ENCODE measurements at places on chromosomes 7 and 10.

DNA sequence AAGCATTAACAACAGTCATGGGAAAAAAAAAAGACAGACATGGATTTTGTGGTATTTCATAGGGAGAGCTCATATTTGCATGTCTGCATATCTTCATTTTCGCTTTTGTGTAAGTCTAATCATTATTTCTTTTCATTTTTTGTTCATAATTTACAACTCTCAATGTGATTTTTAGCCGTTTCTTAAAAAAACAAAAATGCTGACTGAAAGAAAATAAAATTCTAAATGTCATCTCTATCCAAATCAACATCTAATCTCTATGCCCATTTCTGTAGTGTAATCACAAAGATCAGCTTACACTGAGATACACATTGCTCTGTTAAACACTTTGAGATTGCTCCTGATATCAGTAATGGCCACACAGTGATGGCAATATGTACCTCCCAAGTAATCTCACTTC is 29.2 kb downstream of the CHRM2 start:
- DNase-seq = no peak

DNA sequence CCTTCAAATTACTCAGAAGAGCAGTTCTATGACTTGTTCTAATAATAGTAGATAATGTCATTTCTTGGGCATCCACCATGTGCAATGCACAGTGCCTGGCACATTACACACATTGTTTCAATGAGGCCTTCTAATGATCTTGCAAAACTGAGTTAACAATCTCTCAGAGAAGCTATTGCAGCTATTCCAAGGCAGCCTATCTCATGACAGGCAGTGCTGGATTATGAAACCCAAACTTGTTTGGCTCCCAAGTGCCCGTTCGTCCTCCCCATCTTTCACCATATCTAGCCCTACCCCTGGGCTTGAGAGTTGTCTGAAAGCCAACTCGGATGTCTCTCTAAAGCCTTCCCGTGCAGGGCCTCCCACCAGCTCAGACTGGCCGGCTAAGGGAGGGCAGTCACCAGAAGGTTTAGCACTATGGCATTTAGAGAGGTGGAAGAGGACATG is 405.1 kb downstream of the PLXNA4 start:
- no peak for DNase-seq

DNA sequence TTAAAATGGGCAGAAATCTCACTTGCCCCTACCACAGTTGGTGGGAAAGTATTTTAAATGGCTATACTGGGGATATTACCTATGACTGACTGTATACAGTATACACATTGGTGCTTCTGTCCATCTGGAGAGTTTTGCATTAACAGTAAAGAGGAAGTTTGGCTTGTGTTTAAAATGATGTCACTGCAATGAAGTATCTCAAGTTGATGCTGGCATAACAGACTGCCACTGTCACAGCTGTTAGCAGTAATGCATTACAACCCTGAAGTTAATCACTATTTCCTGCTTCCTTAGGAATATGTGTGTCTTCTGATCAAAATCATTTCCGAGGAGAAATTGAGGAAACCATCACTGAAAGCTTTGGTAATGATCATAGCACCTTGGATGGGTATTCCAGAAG is 1.9 kb downstream of the DKK1 start:
- no peak for DNase-seq

DNA sequence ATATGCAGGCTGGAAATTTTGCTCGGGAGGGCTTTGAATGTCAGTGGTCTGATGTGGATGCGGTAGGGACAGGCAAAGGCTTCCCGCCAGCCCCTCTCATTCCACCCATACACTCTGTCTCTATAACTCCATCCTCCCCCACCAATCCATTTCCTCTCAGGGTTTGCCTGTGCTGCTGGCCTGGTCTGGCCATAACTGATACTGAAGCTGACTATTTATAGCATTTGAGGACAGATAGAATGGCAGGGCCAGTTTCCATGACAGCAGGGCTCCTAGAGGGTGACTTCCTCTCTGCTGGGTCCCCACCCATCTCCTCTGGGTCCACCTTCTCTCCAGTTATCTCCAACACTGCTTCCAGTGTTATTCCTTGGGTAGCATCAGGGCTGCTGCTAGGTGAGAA is 6.6 kb upstream of the PDLIM1 start:
- no peak for DNase-seq

GRCh38 chr7:112144284-112145059 is 61.7 kb downstream of the DOCK4 start:
- no peak for DNase-seq

DNA sequence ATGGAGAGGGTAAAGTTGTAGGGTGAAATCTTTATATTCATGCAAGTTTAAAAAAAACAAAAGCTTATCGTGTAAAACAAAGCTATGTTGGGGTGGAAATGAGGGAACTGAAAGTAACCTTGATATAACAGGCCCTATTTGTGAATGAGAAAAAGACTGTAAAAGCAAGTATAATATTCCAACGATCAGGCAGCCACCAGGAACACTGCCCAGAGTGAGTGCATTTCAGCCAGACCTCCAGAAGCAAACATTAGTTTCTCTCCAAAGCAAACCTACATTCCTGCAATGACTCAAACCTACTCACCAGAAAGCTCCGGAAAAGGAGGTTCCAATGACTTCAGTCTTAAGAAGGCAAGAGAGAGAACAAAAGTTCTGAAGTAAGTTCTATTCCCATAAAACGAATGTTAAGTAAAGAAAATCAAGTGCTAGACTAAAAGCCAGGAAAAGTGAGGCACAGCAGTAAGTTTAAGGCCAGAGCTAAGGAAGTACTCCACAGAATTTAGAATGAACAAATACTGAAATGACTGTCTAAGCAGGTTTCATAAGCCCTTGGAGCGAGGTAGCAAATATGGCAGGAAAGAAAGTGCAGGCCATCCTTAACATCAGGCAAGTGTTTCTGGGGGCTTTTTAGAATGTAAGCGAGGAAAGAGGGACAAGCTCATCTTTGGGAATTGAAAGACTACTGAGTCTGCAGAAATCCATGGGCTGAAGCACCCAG is 493.1 kb downstream of the XPNPEP1 start:
- DNase-seq = no peak

- DNase-seq = no peak
Observed at GRCh38 chr7:45401155-45401554, 173.0 kb upstream of the ADCY1 start.

DNA sequence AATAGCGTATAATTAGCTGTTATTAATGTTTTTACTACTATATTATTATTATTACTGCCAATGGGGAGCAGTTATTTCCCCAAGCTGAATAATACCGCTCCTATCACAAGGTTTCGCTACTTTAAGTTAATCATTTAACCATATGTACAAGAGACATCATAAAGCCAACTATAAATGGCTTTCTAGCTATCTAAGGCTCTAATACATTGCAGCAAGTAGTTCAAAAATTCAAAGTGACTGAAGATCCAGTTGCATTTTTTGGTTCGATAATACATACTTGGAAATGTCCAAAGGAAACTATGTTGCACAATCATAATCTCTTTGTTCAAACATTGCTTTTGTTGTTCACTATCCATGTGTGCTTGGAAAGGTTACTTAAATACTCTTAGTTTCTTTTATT is 952.0 kb upstream of the MBL2 start:
- no peak for DNase-seq

DNA sequence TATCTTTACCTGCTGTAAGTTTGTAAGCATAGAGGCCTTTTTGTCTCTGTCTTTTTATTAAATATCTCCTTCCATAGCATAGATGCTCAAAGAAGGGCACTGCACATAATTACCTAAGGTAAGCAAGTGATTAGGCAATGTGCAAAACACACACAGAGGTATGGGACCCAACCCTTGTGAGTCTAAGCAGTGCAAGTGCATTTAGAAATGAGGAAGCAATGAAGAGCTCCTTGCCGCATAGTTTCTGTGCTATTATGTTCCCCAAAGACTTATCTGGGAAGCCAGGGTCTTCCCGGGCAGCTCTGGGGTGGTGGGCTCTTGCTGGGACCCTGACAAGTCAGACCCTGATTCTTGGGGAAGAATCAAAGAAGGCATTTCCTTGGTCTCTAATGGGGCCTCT is 13.5 kb upstream of the MGAM2 start:
- no peak for DNase-seq

GRCh38 chr7:82594665-82595064 is 151.1 kb upstream of the CACNA2D1 start:
- DNase-seq = no peak

DNA sequence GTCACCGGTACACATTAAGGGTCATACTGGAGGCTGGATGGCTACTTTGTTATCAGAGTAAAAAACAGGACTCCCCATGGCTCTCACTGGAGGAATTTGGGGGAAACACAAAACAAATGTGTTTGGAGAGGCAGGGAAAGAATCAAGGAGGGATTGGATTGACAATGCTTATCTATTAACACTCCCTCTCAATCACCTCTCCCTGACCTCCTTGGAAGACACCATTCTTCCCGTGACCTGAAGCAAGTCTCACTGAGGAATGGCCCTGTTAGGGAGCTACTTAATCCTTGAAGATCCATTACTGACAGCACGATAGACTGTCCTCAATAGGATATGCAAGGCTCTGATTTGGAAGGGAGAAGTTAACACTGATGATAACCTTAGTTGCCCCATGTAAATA is 242.1 kb upstream of the PTN start:
- no peak for DNase-seq

DNA sequence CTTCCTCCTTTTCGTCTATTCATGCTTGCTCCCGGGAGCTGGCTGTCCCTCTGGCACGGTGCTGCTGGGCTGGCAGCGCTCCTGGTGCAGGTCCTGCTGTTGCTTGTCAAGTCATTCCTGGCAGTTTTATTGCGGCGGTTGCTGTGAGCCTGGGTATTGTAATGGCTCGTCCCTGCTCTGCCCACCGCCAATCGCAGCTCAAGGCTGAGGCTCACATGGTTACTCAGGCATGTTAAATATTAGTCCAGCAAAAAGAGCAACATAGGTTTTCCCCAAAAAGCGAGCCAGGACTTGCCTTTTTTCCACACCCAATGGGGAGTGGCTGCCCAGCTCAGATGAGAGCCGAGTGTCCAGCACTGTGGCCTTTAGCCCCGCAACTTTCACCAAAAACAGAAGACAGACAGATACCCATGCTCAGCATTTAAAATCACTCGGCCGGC is 492.9 kb upstream of the FOXK1 start:
- DNase-seq = no peak

GRCh38 chr7:77565917-77566316 is 28.8 kb downstream of the PTPN12 start:
- DNase-seq = no peak

- no peak for DNase-seq
Observed at GRCh38 chr10:28738200-28738599, 60.9 kb downstream of the BAMBI start.

- DNase-seq = no peak
Observed at GRCh38 chr7:41010418-41010817, 692.5 kb downstream of the INHBA start.

DNA sequence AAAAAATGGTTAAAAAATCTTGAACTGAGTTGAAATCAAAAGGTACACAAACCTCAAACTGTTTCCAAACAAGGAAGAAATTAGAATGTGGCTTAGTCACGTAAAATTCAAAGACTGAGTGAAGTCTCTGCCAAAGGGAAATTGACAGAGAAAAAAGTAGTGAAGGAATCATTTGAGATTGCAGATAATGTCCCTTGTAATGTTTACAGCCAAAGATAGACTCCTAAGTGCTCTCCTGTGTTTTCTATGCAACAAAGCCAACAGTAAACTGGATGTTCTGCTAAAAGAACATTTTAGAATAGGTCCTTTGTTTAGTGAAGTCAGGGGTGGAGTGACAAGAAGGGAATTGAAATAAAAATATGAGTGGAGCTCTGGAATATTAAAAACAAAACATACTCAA is 117.9 kb downstream of the ITGA8 start:
- no peak for DNase-seq

- DNase-seq = no peak
Observed at GRCh38 chr10:43863270-43863669, 214.6 kb upstream of the ZNF32 start.

DNA sequence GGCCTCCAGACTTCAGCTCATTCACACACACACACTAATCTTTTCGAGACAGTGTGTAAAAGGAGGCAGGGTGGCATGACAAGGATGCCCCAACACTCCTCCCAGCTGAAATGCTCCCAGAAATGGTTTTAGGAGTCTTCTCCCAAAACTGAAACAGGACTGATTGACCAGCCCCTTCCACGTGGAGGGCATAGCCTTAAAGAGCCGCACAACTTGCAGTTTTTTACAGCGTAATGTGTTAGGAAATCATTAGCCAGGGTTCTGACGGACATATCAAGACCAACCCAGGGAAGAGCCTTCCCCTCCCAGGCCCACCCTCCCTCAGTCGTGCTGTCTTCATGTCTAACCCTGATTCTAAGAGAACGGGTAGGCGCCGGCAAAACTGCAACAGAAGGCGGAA is 224.6 kb downstream of the TNS3 start:
- no peak for DNase-seq

- no peak for DNase-seq
Observed at GRCh38 chr10:60975716-60976115, 31.7 kb upstream of the RHOBTB1 start.

- no peak for DNase-seq
Observed at GRCh38 chr7:131931370-131931769, 374.9 kb upstream of the PODXL start.

DNA sequence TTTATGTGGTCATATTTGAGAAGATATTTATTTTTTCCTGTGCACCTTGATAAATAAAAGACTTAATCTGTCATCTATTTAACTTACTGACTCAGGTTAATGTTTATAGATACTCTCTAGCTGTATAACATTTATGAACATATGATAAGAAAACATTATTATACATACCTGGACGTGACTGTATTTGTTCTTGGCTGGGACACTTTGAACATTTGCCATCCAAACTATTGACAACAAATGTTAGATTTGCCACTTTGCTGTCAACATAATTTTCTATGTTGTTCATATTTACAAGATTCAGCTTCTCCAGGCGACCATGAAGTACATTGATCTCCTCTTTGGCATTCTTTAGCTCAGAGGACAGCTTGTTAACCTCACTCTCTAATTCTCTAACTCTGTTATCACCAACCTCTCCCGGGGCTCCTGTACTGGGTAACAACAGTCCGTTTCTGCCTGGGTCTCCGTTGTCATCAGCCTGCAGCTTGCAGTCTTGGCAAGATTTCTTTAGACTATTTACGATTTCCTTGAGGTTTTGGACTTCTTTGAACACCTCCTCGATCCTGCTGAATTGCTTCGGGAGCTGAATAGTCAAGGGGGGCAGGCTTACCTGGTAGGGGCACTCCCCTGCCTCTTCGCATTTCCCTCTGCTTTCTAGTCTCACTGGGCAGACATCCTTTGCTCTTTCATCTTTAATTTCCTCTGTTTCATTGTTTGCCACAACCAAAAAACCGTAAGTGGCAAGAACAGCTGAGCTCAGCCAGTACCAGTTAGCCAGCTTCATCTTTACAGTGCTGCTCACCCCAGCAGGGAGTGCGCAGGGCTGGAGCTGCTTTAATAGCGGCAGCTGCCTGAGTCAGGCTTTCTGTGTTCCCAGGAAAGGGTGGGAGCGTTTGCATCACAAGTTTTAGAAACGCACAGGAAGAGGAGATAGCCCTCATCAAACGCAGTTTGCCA is at the start of gene FGL2:
FGL2 (minus strand) TSS at position 807 of the 954 bp plus-strand sequence; CDS start at position 781, 26 bp downstream.
- DNase-seq = no peak

- no peak for DNase-seq
Observed at GRCh38 chr10:72254813-72255568, 18.7 kb upstream of the DDIT4 start.
